ENCODE measurements at places on chromosomes 5 and 9.

DNA sequence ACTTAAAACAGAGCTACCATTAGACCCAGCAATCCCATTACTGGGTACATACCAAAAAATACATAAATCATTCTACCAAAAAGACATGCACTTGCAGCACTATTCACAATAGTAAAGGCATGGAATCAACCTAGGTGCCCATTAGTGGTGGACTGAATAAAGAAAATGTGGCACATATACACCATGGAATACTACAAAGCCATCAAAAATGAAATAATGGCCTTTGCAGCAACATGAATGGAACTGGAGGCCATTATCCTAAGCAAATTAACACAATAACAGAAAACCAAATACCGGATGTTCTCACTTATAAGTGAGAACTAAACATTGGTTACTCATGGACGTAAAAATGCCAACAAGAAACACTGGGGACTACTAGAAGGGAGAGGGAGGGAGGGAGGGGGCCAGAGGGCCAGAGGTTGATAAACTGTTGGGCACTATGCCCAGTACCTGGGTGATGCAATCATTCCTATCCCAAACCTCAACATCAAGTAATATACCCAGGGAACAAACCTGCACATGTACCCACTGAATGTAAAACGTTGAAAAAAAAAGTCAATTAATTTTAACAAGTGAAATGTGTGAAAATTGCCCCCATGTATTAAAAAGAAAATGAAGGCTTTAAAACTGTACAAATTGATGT, 24.5 kb upstream of the GPR150 start:
- DNase-seq = no peak

DNA sequence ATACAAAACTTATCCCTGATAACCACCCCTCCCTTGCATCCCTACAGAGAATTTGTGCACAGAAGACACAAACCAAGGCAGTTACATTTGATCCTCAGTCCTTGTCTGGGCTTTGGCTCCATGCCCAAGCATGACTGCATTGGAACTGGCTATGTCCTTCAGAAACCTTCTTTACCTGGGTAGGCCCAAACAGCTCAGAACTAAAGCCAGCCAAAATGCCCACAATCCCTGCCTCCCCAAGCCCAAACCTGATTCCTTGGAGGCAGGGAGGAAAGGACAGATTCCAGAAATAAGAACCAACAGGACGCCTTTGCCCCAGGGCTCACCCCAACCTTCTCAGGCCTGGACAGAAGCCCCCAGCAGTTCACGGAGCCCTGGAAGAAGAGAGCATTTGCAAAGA, 8.2 kb downstream of the IL17B start:
- DNase-seq = no peak

DNA sequence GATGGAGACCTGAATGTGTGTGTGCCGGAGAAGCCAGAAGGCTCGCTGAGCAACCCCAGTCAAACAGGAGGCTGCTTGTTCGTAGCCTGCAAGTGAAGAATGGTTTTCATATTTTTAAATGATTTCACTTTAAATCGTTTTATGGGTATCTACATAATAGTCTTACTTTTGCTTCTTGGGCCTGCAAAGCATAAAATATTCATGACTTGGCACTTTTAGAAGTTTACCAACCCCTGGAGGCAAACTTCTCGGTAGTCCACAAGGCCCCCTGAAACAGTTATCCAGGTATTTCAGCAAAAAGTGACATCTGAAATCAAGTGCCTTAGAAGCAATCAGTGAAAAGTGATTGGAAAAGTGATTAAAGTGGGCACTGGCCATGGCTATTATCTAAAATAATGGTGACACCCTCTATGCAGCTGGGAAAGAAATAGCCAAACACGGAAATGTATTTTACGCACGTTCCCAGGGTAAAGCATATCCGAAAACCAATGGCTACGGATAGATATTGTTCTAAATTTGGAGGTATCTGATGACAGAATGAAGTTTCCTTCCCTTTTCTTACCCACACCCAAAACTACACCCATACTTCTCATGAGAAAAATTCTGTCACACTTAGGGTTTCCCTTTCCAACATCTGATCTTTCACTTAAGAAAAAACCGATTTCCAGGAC, 39.0 kb downstream of the RAPGEF1 start:
- DNase-seq = no peak

GRCh38 chr5:161311146-161311708, 235.3 kb downstream of the GABRB2 start:
- no peak for DNase-seq

DNA sequence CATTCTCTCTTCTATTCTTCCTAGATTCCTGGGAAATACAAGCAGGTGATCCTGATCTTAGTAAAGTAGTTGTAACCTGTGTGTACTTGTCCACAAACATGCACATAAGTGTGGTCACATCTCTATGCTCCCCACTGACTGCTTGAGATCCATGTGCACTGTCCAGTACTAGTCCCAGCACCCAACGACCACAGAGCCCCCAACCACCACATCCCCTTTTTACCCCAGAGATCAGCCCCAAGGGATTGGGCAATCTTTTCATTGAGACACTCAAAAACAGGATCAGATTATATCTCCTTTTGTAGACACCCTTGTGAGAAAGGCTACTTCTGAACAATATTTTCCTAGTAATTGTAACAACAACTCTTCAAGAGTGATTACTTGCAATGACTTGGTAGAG, 240.6 kb downstream of the ACTL7B start:
- DNase-seq = no peak
